ENCODE measurements at places on chromosomes 16 and 17. TPM values are rescaled to one million over a fixed set of nuclear protein-coding genes. Genes with fewer than 3 reads are reported as not detected.

Gene OR3A3
- 0.12 TPM for polyA plus RNA-seq

Gene CHP2
- 2.2 TPM for polyA plus RNA-seq

Gene RFNG
- polyA plus RNA-seq = 49.4 TPM

Gene TPSAB1
- polyA plus RNA-seq = not detected

Gene TERB1
- not detected for polyA plus RNA-seq

Gene CCL11
- polyA plus RNA-seq = 1.2 TPM

Gene E2F4
- 65.9 TPM for polyA plus RNA-seq

Gene CCL3
- 0.65 TPM for polyA plus RNA-seq

Gene IGFALS
- polyA plus RNA-seq = 2.4 TPM

Gene TRIM47
- polyA plus RNA-seq = 9.5 TPM

Gene CFAP97D1
- 0.15 TPM for polyA plus RNA-seq

Gene ADGRG3
- not detected for polyA plus RNA-seq

- DNase-seq = no peak
These were observed 11.7 kb downstream of the RNF40 start for GRCh38 chr16:30773826-30774225.

GRCh38 chr17:47727704-47728036 is 5.4 kb upstream of the TBX21 start:
- no peak for DNase-seq

DNA sequence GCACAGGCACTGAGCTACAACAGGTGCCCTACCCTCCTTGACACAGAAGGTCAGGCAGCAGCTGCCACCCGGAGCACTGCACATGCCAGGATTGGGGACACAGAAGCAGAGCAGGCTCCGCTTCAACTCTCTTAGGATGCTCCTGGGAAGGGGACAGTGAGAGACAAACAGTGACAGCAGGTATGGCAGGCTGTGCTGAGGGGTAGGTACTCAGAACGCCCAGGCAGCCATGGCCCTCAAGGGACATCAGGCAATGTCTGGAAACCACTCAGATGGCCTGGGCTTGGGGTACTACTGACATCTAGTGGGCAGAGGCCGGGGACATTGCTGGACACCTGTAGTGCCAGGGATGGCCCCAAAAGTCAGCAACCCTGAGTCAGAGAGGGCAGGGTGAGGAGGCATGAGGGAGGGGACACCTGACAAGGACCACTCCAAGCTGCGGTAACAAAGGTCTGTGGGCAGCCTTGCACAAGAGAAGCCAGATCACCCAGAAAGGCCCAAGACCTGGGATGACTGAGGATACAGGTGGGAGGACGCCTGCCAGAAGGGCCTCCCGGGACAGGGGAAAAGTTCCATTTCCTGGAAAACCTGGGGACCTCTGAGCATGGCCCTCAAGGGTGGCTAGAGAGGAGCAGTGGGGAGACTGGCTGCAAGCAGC is 21.2 kb downstream of the PEMT start:
- DNase-seq = no peak

GRCh38 chr17:48278760-48279491 is 151.1 kb downstream of the SKAP1 start:
- no peak for DNase-seq

DNA sequence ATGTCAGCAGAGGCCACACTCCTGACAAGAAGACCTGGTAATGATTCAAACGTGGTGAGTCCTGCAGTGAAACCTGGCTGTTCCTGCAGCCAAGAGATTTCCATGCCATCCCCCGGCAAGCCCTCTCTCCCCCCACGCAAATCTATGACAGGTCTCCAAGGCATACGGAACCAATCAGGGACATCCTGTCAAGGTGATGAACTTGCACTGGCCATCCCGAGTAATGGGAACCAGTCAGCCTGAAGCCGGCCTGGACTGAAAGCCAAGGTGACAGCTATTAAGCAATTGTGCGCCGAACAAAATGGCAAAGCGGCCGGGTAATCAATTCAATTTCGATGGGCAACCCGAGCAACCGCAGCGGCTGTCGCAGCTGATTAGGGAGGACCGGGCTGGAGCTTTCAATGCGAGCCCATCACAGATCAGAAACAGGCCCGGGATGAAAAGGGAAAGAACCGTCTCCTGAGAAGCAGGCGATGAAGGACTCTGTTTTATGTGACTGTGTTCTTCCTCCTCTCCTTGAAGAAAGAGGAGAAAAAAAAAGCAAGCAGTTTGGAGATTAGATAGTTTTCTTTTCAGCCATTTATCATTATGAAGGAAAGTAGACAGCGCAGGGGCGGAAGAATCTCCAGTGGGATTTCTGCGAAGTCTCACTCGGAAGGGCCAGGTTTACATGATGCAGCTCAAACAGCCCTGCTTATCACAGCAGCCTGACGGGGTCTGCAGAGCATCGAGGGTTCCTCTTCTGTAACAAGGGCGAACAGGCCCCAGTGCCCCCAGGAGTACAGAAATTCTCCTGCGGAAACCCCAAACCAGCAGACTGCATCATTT is 35.2 kb downstream of the TBX4 start:
- DNase-seq = no peak

- no peak for DNase-seq
These were observed 18.4 kb downstream of the QPRT start for GRCh38 chr16:29697391-29697790.

GRCh38 chr16:9302072-9302471 is 210.6 kb downstream of the HAPSTR1 start:
- no peak for DNase-seq

DNA sequence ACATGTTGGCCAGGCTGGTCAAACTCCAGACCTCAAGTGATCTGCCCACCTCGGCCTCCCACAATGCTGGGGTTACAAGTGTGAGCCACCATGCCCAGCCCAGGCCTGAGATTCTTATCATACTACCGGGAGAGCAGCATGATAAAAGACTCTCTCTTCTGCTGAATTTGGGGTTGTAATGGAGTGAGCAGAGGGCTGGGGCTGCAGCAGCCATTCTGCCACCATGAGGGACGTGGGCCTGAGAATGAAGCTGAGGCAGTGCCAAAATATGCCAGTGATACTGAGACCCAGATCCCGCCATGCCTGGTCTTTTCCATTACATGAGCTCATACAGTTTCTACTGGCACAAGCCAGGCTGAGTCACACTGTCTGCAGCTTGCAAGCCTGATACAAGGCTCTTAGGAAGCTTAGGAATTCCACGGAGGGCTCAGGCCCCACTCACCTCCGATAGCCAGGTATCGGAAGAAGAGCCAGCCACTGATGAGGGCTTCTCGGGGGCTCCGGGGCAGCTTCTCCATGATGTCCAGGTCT is 19.6 kb upstream of the P2RX1 start:
- DNase-seq = no peak

GRCh38 chr17:65398040-65398787 is 163.2 kb downstream of the AXIN2 start:
- DNase-seq = no peak

DNA sequence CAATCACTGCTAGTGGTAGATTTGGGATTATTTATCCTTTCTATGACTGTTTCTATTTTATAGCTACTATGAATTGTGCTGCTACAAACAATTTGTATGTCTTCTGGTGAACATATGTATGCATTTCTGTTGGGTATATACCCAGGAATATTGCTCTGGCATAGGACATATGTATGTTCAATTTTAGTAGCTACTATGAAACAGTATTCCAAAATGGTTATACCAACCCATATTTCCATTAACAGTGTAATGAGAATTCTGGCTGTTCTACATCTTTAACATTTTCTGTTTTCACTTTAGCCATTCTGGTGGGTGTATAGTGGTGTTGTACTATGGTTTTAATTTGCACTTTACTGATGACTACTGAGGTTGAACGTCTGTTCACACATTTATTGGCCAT is 57.6 kb upstream of the NACA2 start:
- no peak for DNase-seq

- no peak for DNase-seq
These were observed 4.0 kb downstream of the CRYBA1 start for GRCh38 chr17:29250666-29251065.

GRCh38 chr17:42101513-42102292 is 3.4 kb upstream of the ZNF385C start:
- DNase-seq = peak; percentile 47

DNA sequence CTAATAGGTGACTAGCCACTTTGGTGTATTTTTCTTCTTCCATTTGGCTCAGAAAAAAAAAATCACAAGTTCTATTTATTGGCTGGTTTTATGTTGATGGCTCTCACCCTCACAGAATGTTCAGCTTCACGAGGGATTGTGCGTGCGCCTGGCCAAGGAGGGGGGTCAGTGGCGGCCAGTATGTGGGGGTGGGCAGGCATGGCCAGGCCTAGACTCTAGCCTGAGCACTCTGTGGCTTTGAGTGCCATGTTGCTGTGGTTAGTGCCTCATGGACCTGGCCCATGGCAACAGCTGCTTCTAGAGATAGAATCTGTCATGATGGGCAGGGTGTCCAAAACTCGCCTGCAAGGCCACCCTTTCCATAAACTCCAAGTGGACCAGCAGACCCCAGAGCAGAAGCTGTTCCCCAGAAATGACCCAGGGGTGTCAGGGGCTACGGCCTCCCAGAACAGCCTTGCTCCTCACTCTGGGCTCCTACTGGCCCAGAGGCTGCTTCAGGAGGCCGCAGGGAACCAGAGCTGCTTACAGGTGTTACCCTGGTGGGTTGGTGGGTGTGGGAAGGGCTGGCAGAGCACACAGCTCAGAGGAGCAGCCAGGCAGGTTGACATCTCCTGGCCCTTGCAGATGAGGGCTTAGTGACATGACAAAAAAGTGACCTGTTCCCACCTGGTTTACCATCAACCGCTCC is 124.9 kb downstream of the SOCS1 start:
- no peak for DNase-seq

GRCh38 chr17:63378411-63379375 is 67.4 kb downstream of the CYB561 start:
- DNase-seq = no peak

DNA sequence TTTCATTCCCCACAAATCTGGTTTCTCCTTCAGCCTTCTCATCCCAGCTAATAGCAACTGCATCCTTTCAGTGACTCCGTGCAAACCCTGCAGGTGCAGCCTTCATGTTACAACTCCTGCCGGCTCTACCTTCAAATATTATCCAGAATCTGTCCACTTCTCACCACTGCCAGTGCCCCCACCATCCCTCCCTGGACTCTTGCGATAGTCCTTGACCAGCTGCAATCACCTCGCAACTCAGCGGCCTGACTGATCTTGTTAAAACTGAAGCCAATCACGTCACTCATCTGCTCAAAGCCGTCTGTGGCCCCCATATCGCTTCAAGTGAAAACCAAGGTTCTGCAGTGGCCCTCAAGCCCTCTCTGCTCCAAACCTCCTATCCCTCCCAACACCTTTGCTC is 42.8 kb upstream of the KIFC3 start:
- no peak for DNase-seq

DNA sequence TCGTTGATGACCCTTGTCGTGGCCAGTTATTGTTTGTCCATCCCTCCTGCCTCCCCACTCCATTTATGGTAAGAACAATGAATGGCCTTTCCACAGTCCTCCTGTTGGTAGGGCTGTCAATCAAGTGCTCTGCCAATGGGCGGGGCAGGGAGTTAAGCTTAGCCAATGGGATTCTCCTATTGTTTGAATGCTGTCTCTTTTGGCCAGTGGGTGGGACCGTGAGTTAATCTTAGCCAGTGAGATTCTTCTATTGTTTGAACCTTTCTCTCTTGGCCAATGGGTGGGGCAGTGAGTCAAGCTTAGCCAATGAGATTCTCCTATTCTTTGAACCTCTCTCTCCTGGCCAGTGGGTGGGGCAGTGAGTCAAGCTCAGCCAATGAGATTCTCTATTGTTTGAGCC is 85.4 kb downstream of the IRX3 start:
- DNase-seq = no peak

DNA sequence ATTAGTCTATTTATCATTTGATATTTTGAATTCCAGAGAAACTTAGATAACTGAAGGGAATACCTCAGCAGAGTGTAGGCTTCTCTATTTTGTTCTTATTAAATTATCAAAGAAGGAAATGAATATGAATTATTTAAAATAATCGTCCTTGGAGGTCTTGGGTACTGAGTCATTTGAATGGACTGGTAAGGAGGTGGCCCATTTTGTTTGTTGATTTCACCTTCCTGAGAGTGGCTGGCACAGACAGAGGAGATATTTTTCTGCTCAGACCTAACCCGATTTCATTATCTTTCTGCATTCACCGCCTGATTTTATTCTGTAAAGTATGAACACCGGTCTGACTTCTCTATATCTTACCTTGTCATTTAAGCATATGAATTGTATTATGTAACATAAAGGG is 88.0 kb downstream of the USP22 start:
- DNase-seq = no peak

- peak; percentile 75 for DNase-seq
These were observed at the start of gene DRC7 for GRCh38 chr16:57694725-57695679. Gene DRC7, plus strand, starts transcription at chr16:57694806. Its CDS starts 3,144 bp downstream, at chr16:57697950.

DNA sequence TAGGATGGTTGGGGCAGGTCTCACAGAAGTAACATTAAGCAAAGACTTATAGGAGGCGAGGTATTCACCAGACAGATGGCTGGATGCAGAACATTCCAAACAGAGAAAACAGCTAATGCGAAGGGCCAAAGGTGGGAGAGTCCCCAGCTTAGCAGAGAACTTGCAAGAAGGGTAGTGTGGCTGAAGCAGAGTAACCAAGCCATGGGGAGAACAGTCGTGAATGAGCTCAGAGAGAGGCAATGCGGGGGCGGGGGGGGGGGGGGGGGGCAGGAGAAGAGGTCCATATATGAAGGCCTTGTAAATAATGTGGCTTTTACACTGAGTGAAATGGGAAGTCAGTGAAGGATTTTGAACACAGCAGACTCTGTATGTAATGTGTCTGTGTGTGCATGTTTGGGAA is 81.3 kb downstream of the SMG6 start:
- no peak for DNase-seq

- no peak for DNase-seq
These were observed 199.8 kb upstream of the CHMP6 start for GRCh38 chr17:80791758-80792284.

DNA sequence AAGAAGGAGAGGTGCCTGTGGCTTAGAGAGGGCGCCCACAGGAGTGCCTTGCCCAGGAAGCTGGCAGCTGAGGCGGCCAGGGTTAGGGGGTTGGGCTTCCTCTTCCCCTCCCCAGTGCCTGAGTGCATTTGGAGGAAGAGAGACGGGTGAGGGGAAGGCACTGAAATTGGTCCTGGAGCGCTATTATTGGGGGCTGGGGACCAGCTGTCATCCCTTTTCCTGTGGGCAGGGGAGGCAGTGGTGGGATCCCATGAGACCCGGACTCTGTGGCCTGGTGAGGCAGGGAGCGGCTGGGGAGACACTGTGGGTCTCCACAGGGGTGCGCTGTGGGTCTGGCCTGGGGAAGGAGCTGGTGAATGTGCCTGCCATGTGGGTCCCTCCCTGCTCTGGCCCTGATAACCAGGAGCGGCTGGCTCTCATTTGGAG is 259.7 kb downstream of the SEC14L1 start:
- DNase-seq = no peak

GRCh38 chr16:68069511-68070248 is 15.5 kb upstream of the NFATC3 start:
- no peak for DNase-seq

- no peak for DNase-seq
These were observed 9.8 kb downstream of the CBX4 start for GRCh38 chr17:79829457-79829856.

GRCh38 chr16:914440-914839 is 56.3 kb downstream of the LMF1 start:
- no peak for DNase-seq

GRCh38 chr17:78555746-78556401 is 21.3 kb downstream of the DNAH17 start:
- no peak for DNase-seq

- no peak for DNase-seq
These were observed 1.3 kb downstream of the BICDL2 start for GRCh38 chr16:3035289-3035971.

Data from renal pelvis (tissue), 12 donors.